Neural crest cell (in vitro differentiated cells): ENCODE measurements at places on chromosomes 12 and 14. TPM values are rescaled to one million over a fixed set of nuclear protein-coding genes. Genes with fewer than 3 reads are reported as not detected.

VCPKMT gene
- 13.0 and 13.1 TPM in 2 replicates for total RNA-seq

OTX2 gene
- 0.77 and 0.84 TPM in 2 replicates for total RNA-seq

DNA sequence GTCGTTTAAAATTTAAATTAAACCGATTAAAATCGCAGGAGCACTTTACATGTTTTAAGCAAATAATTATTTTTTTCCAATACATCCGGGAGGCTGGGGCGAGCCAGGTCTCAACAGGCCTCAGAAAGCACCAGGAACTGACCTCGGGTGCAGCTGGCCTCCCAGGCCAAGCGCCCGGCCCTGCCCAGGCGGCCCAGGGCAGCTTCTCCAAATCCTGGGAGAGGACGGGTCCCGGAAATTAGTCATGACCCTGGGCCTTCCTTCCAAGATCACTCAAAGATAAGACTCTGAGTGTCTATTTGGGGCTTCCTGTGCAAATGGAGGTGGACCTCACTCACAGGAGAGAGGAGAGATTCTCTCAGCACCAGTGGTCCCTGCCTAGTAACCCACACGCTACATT lies 177.1 kb downstream of the BCL11B start:
- DNase-seq: no peak
- no peaks in the 10 kb centered on the region for H3K27me3 ChIP-seq
- no peak overlapping the region for H3K4me3 ChIP-seq
- H3K4me1 ChIP-seq: peaks cover 40% of the 10 kb centered on the region

SLC39A5 gene
- total RNA-seq: 0.65 and 1.0 TPM in 2 replicates

DNA sequence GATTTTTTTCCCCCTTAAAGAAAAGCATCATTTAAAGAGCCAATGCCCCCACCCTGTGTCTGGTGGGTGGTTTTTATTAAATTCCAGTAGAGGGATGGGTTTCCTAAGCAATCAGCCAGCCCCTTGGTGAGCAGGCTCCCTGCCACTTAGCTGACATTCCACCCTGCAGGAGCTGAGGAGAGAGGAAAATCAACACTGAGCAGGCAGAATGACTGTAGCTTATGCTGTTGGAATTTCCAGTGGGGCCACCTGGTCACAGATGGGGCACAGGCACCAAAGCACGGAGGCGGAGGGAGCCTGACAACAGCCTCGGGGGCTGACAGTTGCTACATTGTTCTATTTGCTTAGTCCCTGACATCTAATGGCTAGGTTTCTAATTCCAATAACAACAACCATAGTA lies 127.7 kb downstream of the TMEM30B start:
- H3K27ac ChIP-seq: peak overlapping the region; percentile 59
- H3K4me3 ChIP-seq: no peak overlapping the region
- no peak for DNase-seq

MUCL1 gene
- not detected in 2 replicates for total RNA-seq

ACSS3 gene
- 14.5 and 15.7 TPM in 2 replicates for total RNA-seq

DNA sequence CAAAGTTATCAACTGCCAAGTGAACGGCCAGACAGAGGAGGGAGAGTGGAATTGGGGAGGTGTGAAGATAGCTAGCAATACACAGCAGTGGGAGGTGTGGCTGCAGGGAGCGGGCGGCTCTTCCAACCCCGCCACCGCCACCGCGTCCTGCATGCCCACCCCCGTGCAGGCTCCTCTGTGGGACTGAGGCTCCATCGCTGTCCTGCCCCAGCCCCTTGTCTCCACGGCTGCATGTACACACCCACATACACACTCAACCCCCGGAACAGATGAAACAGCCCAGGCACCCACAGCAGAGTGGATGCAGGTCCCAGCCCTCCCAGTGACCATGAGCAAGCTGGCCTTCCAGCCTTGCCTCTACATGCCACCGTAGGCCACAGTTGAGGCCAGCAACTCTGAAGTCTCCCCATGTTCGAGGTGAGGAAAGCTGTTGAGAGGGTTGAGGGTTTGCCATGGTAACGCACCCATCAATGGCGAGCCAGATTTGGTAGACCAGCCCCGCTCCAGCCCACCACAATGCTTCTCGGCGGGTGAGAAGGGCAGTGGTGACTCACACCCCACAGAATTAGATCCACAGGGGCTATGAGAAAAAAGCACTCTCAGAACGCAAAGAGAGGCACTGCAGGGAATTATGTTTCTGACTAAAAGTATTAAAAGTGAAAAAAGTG lies 39.3 kb downstream of the PITPNM2 start:
- peaks cover 27% of the 10 kb centered on the region for H3K4me1 ChIP-seq
- H3K36me3 ChIP-seq: no peaks in the 10 kb centered on the region
- peak overlapping the region; percentile 67 for H3K27ac ChIP-seq
- DNase-seq: no peak
- H3K4me3 ChIP-seq: no peak overlapping the region
- no peaks in the 10 kb centered on the region for H3K27me3 ChIP-seq

DNA sequence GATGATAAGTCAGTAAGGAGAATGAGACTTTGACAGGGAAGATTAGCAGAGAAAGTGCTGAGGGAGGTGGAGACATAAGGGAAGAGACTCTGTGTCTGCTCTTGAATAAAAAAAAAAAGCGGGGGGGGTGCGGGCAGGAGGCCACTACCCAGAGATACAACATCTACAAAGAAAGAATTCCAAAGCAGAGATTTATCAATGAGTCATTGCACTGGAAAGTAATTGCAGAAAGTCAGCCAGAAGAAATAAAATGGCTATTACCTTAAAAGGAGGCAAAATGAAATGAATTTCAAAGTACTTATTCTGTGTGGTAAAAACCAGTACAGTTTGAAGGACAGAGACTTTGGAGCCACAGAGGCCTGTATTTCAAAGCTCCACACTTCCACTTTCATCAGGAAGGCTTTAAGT lies 267.1 kb upstream of the PRKD1 start:
- H3K27ac ChIP-seq: no peak overlapping the region
- no peak for DNase-seq
- H3K36me3 ChIP-seq: no peaks in the 10 kb centered on the region
- H3K4me3 ChIP-seq: no peak overlapping the region
- H3K27me3 ChIP-seq: no peaks in the 10 kb centered on the region

- H3K4me3 ChIP-seq: no peak overlapping the region
- no peak for DNase-seq
- no peaks in the 10 kb centered on the region for H3K4me1 ChIP-seq
These were observed 68.9 kb downstream of the ALG10B start for GRCh38 chr12:38385486-38385885.

DNA sequence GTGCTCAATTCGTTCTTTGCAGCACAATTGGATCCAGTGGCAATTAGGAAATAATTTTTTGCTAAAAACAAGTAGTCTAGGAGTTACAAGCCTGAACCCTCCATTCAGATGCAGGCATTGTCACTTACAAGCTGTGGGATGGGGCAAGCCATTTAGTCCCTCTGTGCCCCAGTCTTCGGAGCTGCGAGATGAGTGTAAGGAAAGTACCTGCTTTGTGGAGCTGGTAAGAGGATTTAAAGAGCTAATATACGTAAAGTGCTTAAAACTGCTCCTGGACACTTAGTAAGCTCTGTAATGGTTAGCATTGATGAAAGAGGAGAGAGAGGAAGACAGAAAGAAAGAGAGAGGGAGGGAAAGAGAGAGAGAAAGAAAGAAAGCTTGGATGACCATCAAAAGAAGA lies 112.5 kb downstream of the LGMN start:
- DNase-seq: no peak
- H3K27ac ChIP-seq: no peak overlapping the region
- no peaks in the 10 kb centered on the region for H3K36me3 ChIP-seq
- H3K4me1 ChIP-seq: peaks cover 13% of the 10 kb centered on the region
- no peak overlapping the region for H3K4me3 ChIP-seq

PARPBP gene
- total RNA-seq: 30.6 and 31.9 TPM in 2 replicates

GRCh38 chr12:30752255-30752654 lies 2.5 kb downstream of the CAPRIN2 start:
- DNase-seq: no peak
- no peaks in the 10 kb centered on the region for H3K27me3 ChIP-seq
- no peak overlapping the region for H3K27ac ChIP-seq

DNA sequence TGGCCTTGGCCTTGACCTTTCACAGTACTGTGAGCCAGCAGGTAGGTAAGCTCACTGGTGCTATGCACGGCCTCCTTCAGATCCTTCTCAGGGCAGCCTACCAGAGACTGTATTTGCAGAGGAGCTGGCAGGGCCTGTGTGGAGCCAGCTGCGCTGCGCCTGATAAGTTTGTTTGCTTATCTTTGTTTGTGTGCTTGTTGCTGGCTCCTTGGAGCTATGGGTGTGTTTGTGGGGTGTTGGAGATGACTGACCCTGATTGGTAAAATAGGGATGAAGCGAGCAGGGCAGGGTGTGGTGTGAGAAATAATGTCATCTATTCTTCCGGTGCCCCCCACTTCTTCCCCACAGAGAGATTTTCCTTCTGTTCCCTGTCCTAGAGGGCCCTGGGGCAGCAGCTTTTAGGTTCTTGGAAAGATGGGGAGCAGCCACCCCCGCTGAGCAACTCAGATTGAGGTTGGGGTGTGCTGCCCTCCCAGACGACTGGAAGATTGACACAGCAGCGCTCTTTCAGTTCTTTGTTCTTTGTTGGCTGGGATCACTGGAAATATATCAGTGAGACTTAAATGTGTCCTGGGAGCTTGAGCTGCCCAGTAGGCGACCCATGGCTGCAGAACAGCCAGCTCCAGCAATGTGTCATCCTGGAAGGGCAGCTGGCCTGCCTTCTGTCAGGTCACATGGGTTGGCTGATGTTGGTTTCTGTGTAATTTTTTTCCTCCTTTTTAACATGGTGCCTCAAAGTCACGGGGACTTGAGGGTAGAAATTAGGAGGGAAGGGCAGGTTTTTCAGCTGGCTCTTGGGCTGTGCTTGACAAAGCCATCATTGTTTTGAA lies 19.6 kb downstream of the MLXIP start:
- no peaks in the 10 kb centered on the region for H3K27me3 ChIP-seq
- peaks cover 39% of the 10 kb centered on the region for H3K4me1 ChIP-seq
- peaks cover 4% of the 10 kb centered on the region for H3K36me3 ChIP-seq

GRCh38 chr12:1707051-1707450 lies 16.2 kb downstream of the ADIPOR2 start:
- H3K4me3 ChIP-seq: no peak overlapping the region
- H3K36me3 ChIP-seq: peaks cover 17% of the 10 kb centered on the region
- no peak for DNase-seq

RERG gene
- total RNA-seq: 0.61 and 1.1 TPM in 2 replicates

RNFT2 gene
- 79.9 and 82.1 TPM in 2 replicates for total RNA-seq

RPL6 gene
- total RNA-seq: 1,997 and 2,075 TPM in 2 replicates

DNA sequence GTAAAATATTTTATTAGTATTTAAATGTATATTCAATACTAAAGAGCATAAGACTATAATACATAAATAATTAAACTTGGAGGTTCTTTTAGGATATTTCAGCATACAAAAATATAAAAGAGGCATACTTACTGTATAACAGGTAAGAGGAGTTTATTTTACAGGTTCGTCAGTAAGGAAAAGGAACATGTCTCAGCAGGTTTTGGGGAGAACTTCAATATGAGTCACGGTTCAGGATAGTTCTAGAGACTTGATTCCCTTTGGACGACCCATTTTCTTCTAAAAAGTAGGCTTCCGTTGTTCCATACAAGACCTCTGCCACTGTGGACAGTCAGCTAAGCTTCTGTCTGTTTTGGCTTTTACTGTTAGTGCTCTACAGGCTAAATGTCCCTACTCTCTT lies 181.1 kb downstream of the ALX1 start:
- no peaks in the 10 kb centered on the region for H3K27me3 ChIP-seq
- H3K4me1 ChIP-seq: no peaks in the 10 kb centered on the region
- no peaks in the 10 kb centered on the region for H3K36me3 ChIP-seq

SERPINA9 gene
- total RNA-seq: not detected in 2 replicates

- peaks cover 44% of the 10 kb centered on the region for H3K4me1 ChIP-seq
- H3K27ac ChIP-seq: peak overlapping the region; percentile 93
- H3K36me3 ChIP-seq: no peaks in the 10 kb centered on the region
- DNase-seq: no peak
- no peaks in the 10 kb centered on the region for H3K27me3 ChIP-seq
- H3K4me3 ChIP-seq: peak overlapping the region; percentile 86
These were observed 851 bp downstream of the YLPM1 start for GRCh38 chr14:74763803-74764531.

DNA sequence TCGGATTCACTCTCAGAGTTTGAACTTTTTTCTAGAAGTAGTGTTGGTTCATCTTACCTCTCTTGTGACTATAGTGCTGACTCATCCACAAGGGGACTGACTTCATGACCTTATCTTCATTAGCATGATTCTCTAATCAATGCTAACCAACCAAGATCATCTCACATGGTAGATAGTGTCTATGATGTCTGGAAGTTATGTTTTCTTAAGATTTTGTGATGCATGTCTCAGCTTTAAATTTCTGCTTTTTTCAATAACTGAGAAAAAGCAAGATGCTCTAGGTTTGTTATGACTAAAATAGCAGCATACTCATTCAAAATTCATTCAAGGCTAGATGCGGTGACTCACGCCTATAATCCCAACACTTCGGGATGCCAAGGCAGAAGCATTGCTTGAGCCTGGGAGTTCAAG lies 12.3 kb upstream of the SLC35E3 start:
- no peak overlapping the region for H3K4me3 ChIP-seq
- no peaks in the 10 kb centered on the region for H3K27me3 ChIP-seq
- no peak overlapping the region for H3K27ac ChIP-seq
- peaks cover 11% of the 10 kb centered on the region for H3K36me3 ChIP-seq
- no peak for DNase-seq

AJUBA gene
- 32.8 and 33.1 TPM in 2 replicates for total RNA-seq

RNF212B gene
- not detected in 2 replicates for total RNA-seq

DNA sequence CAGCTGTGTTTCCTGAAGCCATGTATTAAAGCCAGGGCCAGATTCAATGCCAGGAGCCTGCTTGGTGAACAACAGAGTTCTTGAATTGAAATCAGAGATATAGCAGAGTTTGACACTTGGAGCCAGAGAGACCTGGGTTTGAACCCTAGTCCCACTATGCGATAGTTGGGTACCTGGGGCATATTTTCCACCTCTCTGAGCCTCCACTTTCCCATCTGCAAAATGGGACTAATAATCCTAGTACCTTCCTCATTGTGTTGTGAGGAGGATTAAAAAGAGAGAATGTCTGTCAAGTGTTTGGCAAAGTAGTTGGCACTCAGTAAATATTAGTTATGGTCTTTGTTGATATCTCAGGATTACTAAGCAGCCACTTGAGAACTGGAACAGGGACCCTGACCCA lies 6.0 kb upstream of the HRK start:
- no peaks in the 10 kb centered on the region for H3K36me3 ChIP-seq
- peaks cover 2% of the 10 kb centered on the region for H3K4me1 ChIP-seq
- H3K27me3 ChIP-seq: peaks cover 63% of the 10 kb centered on the region
- DNase-seq: no peak
- H3K4me3 ChIP-seq: no peak overlapping the region

DNA sequence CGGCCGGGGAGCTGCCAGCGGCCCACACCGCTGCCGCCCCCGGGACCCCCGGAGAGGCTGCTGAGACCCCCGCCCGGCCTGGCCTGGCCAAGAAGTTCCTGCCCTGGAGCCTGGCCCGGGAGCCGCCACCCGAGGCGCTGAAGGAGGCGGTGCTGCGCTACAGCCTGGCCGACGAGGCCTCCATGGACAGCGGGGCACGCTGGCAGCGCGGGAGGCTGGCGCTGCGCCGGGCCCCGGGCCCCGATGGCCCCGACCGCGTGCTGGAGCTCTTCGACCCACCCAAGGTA lies 12.8 kb downstream of the SH2B3 start:
- H3K36me3 ChIP-seq: peaks cover 2% of the 10 kb centered on the region
- no peak overlapping the region for H3K4me3 ChIP-seq
- H3K27me3 ChIP-seq: no peaks in the 10 kb centered on the region
- H3K27ac ChIP-seq: no peak overlapping the region
- DNase-seq: no peak
- peaks cover 4% of the 10 kb centered on the region for H3K4me1 ChIP-seq

- no peak for DNase-seq
- H3K36me3 ChIP-seq: no peaks in the 10 kb centered on the region
- H3K27ac ChIP-seq: no peak overlapping the region
- H3K4me3 ChIP-seq: no peak overlapping the region
These were observed 85.9 kb downstream of the FOXN4 start for GRCh38 chr12:109223211-109223610.

ASCL1 gene
- total RNA-seq: 4.3 and 5.1 TPM in 2 replicates
